KG1 (cell line): ENCODE measurements at places on chromosomes 7 and 10.

DNA sequence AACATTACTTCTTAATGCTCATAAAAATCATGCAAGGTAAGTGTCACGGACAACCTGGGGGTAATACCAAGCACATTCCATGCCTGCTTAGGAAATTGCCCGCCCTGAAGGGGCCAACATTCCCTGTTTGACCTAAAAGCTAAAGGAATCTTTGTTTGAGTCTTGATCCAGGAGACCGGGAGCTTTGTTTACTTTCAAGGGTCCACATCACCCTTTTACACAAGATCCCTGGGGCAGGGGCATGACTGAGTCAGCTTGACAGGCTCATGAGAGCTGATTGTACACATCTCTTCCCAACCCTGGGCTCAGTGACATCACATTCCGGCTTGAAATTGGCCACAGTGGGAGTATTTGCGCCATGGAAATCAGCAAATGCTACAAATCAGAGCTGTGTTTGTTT, 248.1 kb upstream of the HABP2 start:
- no peak for DNase-seq

GRCh38 chr10:19891429-19891828, 75.2 kb downstream of the PLXDC2 start:
- no peak for DNase-seq

- DNase-seq, result no peak
These were observed 87.8 kb downstream of the TBXAS1 start for GRCh38 chr7:139916717-139917395.

GRCh38 chr7:28536259-28536658, 123.9 kb downstream of the CREB5 start:
- no peak for DNase-seq

DNA sequence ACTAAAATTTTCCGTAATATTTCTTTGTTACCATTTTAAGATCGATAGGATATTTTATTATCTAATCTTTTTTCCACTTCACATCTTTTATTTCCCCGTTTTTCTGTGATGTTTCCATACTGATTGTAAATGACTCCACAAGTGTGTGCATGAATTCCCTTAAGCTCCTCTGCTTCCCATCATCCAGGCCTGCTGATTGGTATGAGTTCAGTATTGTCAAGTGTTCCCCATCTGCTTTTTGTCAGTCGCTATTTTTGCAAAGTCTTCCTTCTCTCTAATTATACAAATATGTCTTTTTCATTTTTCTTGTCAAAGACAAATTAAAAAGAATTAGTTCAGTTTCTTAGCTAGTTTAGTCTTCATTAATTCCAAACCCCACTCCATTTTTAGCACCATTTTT, 184.7 kb downstream of the EXOC4 start:
- no peak for DNase-seq
